Right renal cortex interstitium (tissue), 3 donors: ENCODE measurements at places on chromosomes 13 and 19.

GRCh38 chr13:46387064-46387851, at the start of gene RUBCNL:
Gene RUBCNL (minus strand): TSS chr13:46387252. CDS start chr13:46372475, 14,777 bp downstream.
- DNase-seq, result no peak

DNA sequence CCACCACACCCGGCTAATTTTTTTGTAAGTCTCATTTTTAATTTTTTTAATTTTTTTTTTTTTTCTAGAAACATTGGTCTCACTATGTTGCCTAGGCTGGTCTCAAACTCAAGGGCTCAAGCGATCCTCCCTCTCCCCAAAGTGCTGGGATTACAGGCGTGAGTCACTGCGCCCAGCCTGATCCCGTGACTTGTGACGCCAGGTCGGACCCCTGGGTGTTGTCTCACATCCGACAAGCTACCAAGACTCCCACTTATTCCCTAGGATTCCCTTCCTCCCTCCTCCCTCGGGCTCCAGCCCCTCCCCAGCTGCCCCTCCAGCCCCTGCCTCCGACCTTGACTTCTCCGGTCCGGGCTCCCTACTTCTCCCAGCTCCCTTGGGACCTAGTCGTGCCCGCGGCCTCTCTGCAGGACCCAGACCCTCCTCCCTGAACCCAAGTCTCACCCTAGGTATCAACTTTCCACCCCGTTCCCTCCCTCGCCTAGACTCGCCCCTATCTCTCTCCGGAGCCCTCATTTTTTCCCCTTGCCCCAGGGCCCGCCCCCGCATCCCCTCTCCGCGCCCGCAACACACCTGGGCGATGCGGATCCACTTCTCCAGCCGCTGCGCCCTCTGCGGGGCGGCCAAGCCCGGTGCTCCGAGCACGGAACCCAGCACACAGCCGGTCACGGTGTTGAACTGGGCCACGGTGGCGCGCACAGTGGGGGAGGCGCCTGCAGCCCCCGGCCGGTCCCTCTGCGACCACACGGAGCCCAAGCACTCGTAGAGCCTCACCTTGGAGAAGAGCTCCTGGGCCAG, 13.1 kb downstream of the RGL3 start:
- no peak for DNase-seq

GRCh38 chr19:51210191-51210784, 14.6 kb upstream of the CD33 start:
- no peak for DNase-seq

GRCh38 chr13:19927117-19927748, 31.3 kb upstream of the ZMYM2 start:
- peak; percentile 6 for DNase-seq

DNA sequence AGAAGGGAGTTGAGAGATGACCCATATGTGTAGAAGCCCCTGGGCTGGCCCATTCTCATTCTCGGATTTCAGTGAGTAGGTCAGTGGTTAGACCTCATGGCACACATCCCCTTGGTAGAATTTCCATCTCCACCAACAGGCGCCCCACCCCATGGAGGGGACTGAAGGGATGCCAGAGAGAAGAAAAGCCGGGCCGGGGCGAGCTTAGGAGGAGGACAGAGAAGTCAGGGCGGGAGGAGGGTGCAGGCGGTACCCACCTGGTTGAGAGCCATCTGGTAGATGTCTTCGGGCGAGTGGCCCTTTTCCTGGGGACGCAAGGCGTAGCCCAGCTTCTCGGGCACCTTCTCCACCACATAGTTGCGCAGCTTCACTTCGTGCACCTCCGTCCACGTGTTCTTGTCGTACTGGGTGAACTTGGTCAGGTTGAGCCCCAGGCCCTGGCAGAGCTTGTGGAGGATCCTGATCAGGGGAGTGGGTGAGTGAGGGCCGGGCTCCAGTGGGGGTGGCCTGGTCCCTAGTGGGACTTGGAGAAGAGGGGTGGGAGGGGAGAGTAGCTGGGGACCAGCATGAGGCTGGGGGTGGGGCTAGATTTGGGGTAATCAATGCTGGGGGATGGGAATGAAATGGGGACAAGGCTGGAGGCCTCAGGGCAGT, 2.5 kb downstream of the IL4I1 start:
- no peak for DNase-seq

GRCh38 chr19:31960474-31960873, 384.9 kb upstream of the ZNF507 start:
- no peak for DNase-seq

DNA sequence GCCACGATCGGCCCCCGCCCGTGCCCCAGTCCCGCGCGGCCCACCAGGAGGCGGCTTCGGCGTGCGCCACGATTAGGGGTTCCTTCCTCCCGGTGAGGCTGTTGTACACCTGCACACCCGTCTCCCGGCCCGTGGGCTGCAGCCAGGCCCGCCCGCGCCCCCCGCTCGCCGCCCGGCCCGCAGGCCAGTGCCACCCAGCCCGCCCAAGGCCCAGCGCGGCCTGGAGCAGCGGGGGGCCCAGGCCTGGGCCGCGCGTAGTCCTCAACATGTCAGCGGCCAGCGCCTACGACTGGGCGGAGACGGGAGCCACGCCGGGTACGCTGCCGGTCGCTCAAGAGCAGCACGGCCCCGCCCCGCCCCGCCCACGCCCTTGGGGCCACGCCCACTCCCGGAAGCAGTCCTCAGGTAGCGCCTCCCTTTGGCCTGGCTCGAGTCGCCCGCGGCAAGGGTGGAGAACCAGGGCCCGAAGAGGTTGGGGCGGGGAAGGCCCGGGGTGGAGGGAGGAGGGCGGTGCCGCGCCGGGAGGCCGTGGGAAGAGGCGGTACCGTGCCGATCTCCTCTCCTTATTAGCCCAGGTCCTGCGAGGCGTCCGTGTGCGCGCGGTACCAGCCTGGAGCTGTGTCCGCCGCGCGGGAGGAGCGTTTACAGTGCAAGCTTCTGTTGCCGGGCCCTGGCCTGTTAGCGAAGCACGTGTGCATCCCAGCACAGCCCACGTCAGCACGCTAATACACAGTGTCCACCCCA, at the start of gene CARS2:
TSS of gene CARS2 (minus strand) at position 291 of the 744 bp plus-strand sequence. CDS start at position 268, 23 bp downstream.
- DNase-seq, result no peak

- no peak for DNase-seq
Observed at GRCh38 chr19:10852098-10852800, 4.0 kb downstream of the C19orf38 start.

DNA sequence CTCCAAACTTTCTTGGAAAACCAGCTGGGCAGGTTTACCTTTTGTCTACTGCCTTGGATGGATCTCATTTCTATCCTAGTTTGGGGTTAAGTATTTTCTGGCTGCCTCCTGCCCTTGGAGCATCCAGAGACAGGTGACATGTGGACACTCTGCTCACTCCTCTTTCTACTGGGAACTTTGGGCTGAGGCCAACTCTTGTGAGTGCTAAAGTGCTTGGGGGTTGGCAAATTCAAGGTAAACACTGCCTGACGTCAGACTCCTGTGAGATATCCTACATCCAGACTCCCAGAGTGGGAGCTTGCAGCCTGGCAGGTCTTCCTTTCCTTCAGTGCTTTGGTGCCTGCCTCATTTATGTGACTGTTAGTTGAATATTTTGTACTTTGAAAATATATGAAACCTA, 388.1 kb downstream of the KCNRG start:
- DNase-seq, result no peak

DNA sequence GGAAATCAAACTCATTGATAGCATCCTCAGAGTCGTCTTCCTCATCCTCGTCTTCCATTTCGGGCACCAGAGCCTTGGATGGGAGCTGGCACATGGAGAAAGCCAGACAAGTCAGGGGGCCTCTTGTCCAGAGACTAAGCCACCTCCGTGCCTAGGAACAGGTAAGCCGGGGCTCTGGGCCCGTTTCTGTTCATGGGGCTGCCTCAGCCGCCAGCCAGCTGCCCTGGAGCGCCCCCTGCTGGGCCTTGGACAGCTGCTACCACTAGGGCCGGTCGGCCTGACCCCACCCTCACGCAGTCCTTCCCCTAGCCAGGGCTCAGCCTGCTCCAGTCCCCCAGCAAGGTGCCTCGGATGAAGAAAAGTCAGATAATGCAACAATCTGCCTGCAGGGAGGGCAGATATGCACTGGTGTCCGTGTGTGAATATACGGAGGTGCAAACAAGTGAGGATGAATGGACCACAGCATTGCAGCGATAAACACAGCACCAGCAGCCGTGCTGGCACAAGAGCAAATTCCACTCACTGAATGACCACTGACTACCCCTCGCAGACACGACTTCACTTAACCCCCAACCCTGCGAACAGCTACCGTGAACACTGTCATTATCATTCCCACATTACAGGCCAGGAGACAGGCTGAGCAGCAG, 11.9 kb upstream of the PRKD2 start:
- DNase-seq, result no peak

DNA sequence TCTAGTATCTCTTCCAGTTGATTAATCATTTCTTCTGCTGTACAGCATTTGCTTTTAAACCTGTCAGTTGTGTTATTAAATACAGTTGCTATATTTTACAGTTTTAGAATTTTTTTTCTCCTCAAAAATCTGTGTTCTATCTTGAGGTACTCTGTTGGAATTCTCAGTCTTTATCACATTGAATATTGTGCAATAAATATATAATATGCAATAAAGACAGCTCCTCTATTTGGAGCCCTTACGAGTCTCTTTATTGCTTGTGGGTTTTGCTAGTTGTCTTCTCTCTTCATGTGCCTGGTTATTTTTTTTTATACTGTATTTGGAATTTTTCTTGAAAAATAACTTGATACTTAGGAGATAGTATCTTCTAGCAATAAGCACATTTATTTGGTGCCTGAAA, 51.7 kb downstream of the CDK8 start:
- DNase-seq, result no peak

GRCh38 chr13:101425156-101425471, 8.8 kb upstream of the NALCN start:
- no peak for DNase-seq

DNA sequence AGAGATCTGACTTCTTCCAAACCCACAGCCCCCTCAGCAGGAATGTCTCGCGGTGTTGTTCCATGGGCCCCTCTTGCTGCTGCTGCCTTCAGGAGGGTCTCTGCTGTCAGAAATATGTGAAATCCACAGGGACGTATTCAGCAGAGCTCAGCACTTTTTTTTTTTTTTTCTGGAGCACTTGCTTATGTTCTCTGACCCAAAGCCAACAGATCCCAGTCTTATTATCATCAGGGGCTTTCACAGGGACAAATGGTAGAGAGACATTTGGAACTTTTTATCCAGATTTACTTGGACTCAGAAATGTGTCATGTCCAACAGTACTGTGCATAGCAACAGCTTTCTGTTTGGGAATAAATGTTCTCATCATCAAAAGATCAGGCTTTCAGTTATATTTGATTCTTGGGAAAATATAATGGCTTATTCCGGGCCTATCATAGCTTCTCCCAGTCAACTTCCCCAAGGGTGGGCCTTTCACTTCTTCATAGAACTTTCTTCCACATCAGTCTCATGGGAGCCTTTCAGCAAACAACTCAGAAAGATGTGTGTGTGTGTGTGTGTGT, 332.7 kb downstream of the ZNF536 start:
- no peak for DNase-seq

- DNase-seq, result no peak
Observed at GRCh38 chr13:84279166-84279565, 396.9 kb upstream of the SLITRK1 start.

GRCh38 chr13:39670445-39670844, 15.0 kb downstream of the COG6 start:
- DNase-seq, result no peak

DNA sequence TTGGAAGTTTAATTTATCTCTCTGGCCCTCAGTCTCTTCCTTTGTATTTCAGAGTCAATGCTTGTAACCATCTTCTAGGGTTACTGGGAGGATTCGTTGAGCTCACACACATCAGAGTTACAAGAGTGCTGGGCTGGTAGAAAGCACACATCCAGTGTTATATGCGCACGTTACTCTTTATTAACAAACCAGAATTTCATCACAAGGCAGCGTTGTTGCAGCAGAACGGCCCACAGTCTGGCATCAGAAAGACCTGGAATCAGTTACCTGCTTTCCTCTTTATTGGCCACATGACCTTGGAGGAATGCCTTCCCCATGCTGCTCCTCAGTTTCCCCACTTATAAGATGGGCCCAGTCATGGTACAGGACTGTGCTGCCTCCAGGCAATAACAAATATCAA, 3.9 kb downstream of the ZNF865 start:
- DNase-seq, result no peak

DNA sequence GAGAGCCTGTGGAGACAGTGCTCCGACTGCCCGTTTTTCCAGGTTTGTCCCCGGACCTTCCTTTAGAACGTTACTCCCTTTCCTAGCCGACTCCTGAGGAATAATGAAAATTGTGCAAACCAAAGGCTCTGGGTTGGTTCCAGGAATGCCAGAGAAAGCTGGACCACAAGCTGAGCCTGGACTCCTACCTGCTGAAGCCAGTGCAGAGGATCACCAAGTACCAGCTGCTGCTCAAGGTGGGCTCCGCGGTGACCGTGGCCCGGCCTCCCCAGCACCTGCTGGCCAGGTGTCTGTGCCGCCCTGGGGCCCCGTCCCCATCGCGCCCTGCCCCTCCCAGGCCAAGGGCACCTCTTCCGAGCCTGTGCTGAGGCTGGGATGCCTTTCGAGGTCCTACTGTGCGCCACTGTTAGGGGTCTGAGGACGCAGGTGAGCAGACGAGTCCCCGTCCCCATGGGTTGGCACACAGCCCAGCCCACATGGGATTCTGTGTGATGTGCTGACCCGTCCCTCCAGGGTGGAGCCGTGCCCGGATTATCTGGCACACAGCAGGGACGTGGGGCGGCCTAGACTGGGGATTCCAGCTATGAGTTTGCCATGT, 20.5 kb upstream of the F7 start:
- no peak for DNase-seq

GRCh38 chr19:13877303-13877702, 369 bp downstream of the NANOS3 start:
- no peak for DNase-seq

- no peak for DNase-seq
Observed at GRCh38 chr19:57813919-57814504, 701 bp downstream of the ZNF552 start.

DNA sequence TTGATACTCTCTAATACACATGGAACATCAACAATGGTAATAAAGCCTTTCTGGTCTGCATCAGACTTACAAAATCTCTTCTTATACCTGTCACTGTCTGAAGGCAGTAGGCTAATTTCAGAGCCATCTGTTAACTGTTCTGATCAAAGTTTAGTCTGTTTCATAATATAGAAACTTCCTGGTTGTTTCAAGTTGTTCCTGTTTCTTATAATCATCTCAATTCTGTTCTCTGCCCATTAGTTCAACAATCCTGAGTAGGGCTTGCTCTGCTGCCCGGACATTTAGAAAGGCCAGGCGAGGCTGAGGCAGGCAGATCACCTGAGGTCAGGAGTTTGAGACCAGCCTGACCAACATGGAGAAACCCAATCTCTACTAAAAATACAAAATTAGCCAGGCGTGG, 5.4 kb upstream of the ZSCAN5A start:
- DNase-seq, result no peak
